ENCODE measurements at places on chromosomes 2 and 18.
A peak's percentile ranks its signal among the peaks of the same experiment; 100 is the strongest.

GRCh38 chr2:128594953-128595677 lies 276.4 kb upstream of the HS6ST1 start:
- DNase-seq, result peak; percentile 46

DNA sequence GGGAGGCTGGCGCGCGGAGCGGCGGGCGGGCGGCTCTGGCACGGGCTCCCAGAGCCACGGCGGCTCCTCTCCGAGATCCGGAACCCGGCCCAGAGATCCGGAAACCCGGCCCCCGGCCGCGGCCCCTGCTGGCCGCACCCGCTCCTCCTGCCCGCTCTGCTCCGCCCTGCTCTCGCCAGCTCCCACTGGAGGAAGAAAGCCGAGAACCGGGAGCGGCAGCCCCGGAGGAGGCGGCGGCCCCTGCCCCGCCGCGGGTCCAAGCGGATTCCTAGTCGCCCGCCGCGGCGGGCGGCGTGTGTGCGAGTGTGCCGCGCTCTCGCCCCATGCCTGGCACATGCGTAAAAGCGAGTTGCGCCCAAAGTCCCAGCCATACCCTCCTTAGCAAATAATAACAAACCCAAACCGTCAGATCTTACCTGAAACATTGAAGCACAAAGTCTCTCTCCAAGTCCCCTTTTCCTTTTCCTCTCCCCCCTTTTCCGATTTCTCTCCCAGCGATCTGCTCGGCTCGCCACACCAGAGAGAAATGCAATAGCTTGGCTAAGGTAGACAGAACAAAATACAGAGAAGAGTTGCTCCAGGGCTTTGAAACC lies 108.7 kb upstream of the KCTD1 start:
- DNase-seq, result peak; percentile 18

DNA sequence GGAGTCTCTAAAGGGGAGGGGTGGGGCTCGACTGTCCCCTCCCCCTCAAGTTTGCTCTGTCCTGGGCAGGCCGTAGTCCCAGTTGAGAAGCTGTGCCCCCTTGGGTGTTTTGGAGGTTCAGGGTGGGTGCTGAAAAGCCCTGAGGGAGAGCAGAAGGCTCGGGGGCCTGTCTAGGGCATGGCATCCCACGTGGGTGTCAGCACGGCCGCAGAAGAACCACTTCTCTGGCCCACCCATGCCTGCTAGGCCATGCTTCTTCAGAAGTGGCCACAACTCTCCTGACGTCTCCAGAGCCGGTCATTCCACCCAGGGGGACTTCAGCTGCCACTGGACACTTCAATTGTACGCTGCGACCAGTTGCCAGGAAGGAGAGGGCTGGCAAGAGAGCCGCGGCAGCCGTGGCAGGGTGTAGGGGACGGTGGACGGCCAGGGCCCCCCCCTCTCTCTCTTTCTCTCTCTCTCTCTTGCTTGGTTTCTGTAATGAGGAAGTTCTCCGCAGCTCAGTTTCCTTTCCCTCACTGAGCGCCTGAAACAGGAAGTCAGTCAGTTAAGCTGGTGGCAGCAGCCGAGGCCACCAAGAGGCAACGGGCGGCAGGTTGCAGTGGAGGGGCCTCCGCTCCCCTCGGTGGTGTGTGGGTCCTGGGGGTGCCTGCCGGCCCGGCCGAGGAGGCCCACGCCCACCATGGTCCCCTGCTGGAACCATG lies at the start of gene INPP5D:
Gene INPP5D (plus strand): TSS at position 546 of the 704 bp plus-strand sequence. CDS start 137 bp downstream, at position 683.
- DNase-seq, result no peak

GRCh38 chr2:43219383-43220228 lies 6.8 kb downstream of the ZFP36L2 start:
- peak; percentile 33 for DNase-seq

DNA sequence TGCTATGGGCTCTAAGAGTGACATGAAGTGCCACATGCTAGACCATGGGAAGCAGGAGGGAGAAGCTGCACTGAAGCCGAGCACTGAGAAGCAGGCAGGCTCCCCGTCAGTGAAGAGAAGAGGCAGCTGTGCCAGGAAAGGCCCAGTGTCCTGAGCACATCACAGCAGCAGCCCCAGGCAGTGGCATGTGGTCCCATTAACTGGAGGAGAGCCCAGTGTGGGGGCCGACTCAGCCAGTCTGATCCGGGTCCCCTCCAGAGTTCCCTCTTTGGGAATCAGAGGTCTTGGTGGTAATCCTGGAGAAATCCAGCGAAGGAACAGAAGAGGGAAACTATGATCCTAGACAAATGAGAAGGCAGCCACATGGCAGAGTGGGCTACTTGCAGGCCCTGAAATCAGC lies 96.7 kb upstream of the ACAA2 start:
- DNase-seq, result no peak

DNA sequence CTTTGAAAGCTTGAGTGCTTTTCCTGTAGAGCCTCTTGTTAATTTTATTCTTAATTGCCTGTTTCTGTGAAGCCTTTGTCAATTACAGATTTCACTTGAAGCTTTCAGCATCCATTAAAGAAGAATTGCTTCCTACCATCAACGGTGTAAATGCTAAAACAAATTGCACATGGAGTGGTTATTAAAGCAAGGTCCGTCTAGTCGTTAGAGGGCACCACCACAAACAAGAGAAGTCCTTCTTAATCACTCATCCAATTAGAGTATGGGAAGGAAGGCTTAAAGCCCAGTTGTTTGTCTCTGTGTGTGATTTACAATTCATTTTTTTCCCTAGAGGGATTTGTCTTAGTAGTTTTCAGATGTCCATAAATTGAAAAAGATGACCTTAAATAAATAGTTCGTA lies 1.6 kb downstream of the KCNJ3 start:
- DNase-seq, result peak; percentile 26

GRCh38 chr2:64226611-64227010 lies 82.4 kb upstream of the PELI1 start:
- DNase-seq, result no peak

DNA sequence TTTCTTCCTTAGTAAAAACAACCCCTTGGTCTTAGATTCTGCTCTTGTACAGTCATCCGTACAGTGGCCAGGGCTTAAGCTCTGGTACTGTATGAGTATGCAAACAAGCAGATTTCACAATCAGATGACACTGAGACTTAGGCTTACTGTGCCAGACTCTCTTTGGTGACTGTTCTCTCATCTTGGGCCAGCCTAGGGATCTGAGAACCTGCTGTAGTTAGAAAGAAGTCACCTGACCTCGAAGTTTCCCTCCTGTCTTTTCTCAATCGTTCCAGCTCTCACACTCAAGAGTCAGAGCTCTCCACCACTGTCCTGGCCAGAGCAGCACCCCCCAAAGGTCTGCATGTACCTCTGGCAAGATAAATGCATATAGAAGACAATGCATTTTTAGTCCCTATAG lies 63.2 kb downstream of the ZEB2 start:
- no peak for DNase-seq

All from NCI-H2081 treated with DMSO at 0.1 percent for 48 hours (cell line).